ENCODE measurements at places on chromosomes 5 and 9. TPM values are rescaled to one million over a fixed set of nuclear protein-coding genes. Genes with fewer than 3 reads are reported as not detected.

- DNase-seq = no peak
Observed at GRCh38 chr5:68243681-68244080, 28.1 kb downstream of the PIK3R1 start.

Gene MAML1
- 27.8 TPM for total RNA-seq

Gene CDKN2B-AS1
- 2.4 TPM for total RNA-seq

DNA sequence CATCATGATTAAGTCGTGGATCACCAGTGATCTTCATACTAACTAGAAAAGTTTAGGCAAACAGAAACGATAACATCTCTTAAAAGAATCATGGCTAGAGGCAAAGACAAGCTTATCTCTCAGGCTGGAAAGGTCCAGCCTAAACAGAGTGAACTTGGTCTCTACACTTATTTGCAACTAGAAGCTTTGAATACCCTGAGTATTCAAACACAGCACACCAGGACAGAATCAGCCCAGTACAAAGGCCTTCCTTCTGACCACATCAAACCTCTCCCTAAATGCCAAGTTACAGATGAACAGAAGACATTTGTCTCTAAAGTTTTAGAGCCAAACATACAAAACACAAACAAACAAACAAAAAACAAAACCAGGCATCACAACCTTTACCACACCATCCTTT is 57.2 kb downstream of the ELAVL2 start:
- DNase-seq = no peak

All from lower lobe of right lung (tissue), 2 donors.